ENCODE measurements at places on chromosomes 5 and 9.

DNA sequence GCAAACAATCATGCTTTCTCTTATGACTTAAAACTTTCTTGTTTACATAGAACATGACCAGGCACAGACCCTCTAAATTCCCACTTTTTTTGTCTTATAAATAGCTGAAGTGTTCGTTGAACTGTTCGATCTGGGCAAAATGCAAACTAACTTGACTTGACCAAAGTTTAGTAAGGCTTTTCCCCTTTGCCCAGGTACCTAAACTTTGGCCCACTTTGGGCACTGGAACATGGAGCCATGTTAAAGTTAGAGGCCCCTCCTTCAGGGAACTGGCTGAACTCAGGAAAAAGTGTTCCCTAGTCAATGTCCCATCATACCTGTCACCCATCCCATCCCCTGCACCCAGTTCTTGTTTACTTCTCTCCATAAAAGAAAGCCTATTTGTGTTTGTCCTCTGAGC lies 9.4 kb upstream of the AMACR start:
- DNase-seq: no peak

- no peak for DNase-seq
Observed at GRCh38 chr9:112180387-112180881, 5.3 kb upstream of the SUSD1 start.

DNA sequence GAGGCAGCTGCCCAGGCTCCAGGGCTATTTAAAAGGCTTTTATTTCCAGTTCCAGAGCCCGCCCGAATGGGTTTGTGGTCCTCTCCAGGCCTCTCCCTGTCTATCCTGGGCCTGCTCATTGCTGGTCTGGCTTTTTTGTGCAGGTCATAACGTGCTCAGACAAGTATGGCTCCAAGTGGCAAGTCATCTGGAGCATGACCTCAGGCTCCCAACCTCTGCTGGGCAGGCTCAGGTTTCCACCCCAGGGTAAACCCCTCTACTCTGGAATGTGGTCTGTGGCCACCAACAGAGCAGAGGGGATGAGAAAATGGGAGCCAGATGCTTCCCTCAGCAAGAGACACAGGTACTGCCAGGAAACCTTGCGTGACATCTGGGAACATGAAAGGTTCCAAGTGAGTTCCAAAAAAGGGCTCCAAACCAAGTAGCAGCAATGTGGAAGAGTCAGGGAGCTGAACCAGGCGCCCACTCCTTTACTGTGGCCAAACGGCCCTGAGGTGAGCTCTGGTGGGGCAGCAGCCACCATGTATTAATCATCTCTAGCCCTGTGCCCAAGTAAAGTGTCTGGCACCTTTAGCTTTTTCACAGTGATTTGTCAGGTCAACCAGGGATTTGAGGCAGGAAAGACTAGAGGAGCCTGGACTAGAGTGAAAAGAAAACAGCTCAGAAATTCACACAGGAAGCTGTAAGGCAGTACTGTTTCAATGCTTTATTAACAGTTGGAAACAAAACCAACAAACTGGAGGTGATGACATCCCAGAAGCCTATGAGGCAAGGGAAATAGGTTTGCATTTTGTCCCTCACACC lies 25.7 kb downstream of the PCDHGC5 start:
- no peak for DNase-seq

DNA sequence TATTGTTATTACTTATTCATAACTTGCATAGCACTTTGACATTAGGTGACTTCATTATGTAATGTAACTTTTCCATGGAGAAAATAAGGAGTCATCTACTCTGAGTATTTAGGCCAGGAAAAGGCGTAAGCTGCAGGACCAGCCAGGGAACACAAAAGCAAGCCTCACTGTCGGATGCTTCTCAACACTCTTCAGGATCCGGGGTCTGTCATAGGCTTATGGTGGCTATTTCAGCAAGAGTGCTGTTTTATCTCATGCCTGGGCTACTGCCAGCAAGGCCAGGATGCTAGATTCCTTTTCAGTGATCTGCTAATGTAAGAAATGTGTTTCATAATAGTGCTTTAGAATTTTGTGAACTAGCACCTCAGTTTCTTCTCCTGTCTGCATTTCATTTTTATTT lies 162.4 kb downstream of the CHSY3 start:
- DNase-seq: peak; percentile 17

- no peak for DNase-seq
Observed at GRCh38 chr9:107807183-107807582, 317.6 kb upstream of the KLF4 start.

- DNase-seq: no peak
Observed at GRCh38 chr9:86550401-86550800, 196.2 kb upstream of the TUT7 start.

DNA sequence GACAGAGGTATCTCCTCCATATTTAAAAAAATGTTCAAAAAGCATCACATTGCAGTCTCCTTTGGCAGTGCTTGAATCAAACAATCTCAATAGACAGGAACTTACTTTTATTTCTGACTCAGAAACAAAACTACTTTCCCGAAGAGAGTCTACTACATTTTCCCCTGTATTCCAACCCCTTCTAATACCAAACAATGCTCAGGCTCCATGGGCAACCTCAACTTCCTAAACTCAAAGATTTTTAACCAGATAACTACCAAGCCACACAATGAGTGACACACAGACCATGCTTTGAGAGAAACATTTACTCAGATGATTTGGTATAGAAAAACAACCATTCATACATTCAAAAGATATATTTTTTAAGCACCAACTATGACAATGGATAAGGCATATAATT lies 70.5 kb downstream of the APBA1 start:
- no peak for DNase-seq

DNA sequence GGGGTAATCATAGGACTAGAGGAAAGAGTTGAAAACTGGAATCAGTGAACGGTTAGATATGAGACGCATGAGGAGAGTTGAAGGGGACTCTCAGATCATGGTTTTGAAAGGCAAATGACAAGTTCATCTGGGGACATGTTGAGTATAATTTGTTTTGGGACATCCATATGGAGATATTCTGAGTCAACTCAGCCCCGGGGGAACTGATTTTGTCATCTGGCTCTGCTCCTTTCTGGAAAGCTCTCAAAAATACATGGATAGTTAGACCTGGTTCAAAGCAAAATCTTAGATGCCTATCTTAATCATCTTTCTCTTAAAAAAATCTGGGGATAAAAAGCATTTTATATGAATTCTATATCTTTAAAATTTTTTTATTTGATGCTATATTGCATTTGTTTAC lies 161.2 kb downstream of the SNX18 start:
- DNase-seq: peak; percentile 36

GRCh38 chr9:26789959-26790358 lies 102.6 kb downstream of the CAAP1 start:
- DNase-seq: no peak

- DNase-seq: no peak
Observed at GRCh38 chr5:142684508-142685041, 1.3 kb downstream of the FGF1 start.
